ENCODE measurements at places on chromosomes 4 and X.

DNA sequence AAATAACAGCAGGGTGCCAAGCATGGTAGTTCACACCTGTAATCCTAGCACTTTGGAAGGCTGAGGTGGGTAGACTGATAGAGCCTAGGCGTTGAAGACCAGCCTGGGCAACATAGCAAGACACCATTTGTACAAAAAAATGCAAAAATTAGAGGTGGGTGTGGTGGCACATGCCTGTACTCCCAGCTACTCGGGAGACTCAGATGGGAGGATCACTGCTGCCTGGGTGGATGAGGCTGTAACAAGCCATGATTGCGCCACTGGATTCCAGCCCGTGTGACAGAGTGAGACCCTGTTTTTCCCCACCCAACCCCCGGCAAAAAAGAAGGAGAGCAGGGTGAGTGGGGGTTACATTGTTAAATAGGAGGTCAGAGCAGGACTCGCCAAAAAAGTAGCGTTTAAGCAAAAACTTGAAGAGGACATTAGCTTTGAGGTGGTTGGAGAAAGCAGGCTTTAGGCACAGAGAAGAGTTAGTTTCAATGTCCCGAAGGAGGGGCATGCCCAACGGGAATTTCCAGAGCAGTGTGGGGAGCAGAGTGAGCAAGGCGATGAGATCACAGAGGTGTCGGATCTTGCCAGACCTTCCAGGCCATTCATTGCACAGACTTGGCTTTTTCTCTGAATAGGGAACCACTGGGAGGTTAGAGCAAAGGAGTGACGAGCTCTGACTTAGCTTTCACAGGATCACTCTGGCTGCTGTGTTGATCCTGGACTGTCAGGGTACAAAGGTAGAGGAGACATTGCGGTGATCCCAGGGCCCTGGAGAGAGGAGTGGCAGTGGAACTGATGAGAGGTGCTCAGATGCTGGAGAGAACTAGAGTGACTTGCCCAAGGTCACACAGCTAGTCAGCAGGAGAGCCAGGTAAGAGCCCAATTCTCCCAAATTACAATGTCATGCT, 70.6 kb downstream of the TRAPPC11 start:
- no peak for DNase-seq

DNA sequence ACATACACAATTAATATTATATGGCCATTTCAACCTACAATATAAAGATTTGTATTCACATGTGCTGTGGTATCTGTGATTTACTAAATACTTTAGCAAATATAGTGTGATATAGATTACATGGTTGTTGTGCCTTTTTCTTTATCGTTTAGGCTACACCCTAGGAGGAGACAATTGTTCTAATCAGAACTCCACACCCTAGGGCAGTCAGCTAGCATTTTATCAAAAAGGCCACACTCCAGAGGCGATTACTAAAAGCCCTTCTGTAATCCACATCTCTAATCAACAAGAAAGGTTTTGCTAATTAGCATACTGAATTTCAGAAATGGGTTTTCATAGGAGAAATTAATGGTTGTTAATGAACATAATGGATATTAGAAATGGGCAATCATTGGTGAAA, 319.5 kb upstream of the NOCT start:
- DNase-seq: no peak

- DNase-seq: peak; percentile 25
Measured at GRCh38 chr4:132065940-132066495, 1083.1 kb upstream of the PCDH10 start.

DNA sequence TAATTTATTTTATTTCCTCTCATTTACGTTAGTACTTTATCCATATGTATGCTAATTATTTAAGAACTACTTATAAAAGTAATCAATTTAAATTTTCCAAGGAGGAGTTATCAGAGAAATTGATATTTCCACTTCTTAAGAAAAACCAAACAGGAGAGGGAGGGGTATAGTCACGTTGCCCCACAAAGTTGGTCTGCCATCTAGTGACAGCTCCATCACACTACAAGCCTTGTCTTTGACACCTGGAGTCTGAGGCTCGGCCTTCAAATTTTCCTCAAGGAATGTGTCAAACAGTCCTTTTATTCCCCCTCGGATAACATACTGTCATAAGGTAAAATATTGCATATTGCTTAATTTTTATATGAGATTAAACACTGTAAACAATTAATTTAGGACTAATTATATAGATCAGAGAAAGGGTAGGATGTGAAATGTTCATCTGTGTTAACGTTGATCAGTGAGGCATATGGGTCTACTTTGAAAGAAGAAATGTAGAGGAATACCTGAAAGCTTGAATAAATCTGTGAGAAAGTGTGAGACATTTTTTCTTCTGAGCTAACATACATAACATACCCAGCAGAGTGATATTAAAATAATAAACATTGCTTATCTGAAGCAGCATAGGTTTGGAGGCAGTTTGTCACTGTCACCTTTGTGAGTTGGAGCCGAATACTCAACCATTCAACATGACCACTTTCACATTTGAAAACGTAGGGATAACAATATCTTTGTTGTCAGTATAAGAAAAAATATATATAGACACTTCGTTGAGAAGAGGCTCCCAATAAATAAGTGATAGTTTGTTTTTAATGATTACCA, 114.4 kb downstream of the GLRA3 start:
- peak; percentile 43 for DNase-seq

DNA sequence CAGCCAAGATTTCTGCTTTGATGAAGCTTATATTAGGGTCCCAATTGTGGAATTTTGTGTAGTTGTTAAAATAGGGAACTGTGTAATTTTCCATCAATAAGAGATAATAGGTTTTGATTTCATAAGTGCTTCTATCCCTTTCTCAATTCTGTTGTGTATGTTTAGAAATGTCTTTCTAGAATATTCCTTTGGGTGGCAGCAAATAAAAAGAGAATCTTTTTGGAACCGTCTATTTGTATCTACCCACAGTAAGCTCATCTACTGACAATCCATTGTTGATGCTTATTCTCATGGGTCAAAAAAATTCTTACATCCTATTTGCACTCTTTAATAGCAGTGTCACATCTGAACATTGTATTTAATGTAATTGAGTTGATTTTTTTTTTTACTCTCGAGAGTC, 61.7 kb downstream of the TMA16 start:
- DNase-seq: no peak

DNA sequence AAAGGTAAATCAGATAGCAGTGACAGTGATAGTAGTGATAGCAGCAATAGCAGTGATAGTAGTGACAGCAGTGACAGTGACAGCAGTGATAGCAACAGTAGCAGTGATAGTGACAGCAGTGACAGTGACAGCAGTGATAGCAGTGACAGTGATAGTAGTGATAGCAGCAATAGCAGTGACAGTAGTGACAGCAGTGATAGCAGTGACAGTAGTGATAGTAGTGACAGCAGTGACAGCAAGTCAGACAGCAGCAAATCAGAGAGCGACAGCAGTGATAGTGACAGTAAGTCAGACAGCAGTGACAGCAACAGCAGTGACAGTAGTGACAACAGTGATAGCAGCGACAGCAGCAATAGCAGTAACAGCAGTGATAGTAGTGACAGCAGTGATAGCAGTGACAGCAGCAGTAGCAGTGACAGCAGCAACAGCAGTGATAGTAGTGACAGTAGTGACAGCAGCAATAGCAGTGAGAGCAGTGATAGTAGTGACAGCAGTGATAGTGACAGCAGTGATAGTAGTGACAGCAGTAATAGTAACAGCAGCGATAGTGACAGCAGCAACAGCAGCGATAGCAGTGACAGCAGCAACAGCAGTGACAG, 6.1 kb downstream of the DSPP start:
- DNase-seq: no peak

- DNase-seq: no peak
Measured at GRCh38 chr4:57331959-57332358, 221.8 kb upstream of the IGFBP7 start.

DNA sequence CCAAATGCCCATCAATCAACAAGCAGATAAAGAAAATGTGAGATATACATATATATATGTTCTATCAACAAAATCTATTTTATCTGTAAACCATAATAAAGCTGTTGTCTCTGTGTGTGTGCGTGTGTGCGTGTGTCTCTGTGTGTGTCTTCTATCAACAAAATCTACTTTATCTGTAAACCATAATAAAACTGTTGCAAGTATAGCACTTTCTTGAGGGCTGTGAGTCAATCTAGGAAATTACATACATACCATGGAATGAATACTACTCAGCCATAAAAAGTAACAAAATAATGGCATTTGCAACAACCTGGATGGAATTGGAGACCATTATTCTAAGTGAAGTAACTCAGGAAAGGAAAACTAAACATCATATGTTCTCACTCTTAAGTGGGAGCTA, 12.5 kb upstream of the PLK4 start:
- DNase-seq: peak; percentile 44

- DNase-seq: peak; percentile 80
Measured at GRCh38 chr4:113756005-113756410, 5.5 kb downstream of the CAMK2D start.

- peak; percentile 36 for DNase-seq
Measured at GRCh38 chr4:67886281-67886680, 2.5 kb upstream of the TMPRSS11D start.

DNA sequence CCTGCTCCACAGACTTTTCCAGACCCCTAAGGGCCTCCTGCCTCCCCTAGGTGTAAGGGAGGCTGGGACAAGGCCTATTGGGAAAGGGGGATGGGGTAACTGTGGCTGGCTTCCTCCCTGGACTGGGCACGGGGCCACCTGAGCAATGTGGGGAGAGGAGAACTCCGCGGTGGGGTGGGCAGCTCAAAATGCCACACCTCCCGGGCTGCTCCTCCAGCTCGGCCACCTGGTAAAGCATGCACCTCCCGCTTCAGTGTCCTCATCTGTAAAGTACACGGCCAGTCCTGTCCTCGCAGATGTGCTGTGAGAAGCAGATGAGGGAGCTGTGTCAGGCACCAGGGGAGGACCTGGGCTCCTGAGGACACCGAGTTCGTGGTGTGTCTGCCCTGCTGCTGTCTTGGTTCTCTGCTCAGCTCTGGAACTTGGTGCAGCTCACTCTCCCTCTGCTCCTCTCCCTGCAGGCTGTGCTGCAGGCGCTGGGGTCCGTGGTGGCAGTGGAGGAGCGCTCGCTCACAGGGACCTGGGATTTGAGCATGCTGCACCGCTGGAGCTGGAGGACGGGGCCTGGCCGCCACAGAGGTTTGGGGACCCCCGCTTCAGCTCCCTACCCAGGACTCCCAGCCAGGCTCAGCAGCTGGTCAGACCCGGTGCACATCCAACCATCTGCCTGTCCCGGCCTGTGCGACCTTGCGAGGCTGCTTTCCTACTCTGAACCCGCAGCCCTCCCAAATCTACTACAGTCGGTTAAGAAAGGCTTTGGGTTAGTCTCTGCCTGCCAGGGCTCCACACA, 20.8 kb upstream of the MRFAP1 start:
- no peak for DNase-seq

GRCh38 chr4:62455871-62456270, 1255.7 kb downstream of the ADGRL3 start:
- peak; percentile 12 for DNase-seq

GRCh38 chr4:188680004-188680666, 540.9 kb downstream of the TRIML1 start:
- DNase-seq: no peak

- DNase-seq: peak; percentile 80
Measured at GRCh38 chrX:49079489-49080428, at the start of gene WDR45. Gene WDR45, minus strand, starts transcription at chrX:49079887. Its CDS starts 1,792 bp downstream, at chrX:49078095.
